ENCODE measurements at places on chromosomes 4 and X.

- DNase-seq: peak; percentile 6
Observed at GRCh38 chrX:131841496-131842437, 181.3 kb upstream of the STK26 start.

DNA sequence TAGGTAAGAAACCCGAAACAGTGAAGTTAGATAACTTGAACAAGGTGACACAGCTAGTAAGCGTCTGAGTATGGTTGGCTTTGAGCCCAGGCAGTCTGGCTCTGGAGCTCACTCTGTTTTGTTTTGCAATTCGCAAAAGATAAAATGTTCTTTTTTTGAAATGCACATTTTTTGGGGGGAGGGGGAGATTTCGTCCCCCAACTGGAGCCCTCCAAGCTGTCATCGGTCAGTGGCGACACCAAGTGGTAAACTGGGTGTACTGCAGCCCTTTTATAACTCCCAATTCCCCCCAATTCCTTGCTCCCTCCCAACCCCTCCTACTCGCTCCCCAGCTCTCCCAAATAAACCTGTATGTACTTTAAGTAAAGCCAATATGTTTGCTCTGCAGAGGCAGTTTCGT is 2.8 kb upstream of the CLCN5 start:
- DNase-seq: no peak

DNA sequence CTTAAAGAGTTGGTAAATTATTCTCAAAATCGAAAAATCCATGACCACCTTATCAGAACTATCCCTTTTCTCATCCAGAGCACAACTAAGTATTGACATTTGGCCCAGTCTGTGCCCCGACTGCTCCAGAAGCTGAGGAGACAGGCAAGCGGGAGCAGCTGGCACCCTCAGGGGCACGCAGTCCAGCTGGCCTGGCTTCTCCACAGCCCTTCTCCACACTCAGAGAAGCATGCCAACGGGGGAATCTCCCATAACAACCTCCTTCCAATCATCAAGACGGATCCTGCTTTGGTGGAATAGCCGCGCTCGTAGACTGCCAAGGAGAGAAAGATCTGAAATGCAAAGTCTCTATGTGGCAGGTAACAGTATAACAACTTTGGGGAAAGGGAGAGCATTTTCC is 85.4 kb downstream of the AFAP1 start:
- no peak for DNase-seq

GRCh38 chrX:116284400-116284799 is 113.9 kb downstream of the AGTR2 start:
- DNase-seq: no peak

DNA sequence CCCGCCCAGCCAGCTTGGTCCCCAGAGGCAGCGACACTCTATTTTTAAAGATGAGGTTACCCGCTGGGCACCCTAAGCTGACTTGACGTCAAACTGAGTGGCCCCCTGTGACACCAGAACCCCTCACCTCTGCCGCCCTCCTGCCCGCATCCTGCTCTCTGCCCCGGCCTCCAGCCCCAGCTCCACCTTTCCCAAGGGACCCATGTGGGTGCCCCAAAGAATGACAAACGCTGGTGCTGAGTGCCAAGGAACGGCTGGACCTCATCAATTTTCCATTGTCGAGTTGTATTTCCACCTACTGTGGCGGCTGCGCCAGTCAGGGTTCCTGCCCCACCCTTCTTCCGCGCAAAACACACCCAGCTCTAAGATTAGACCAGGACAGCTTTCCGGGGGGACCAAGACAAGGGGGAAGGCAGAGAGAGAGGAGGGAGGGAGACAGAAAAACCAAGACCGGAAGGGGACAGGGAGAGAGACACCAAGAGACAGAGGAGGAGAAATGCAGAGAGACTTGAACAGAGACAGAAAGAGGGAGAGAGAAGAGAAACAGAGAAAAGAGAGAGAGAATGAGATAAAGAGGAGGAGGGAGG is 2.0 kb downstream of the PRKX start:
- DNase-seq: peak; percentile 8

GRCh38 chr4:153912301-153912700 is 123.4 kb upstream of the SFRP2 start:
- no peak for DNase-seq

DNA sequence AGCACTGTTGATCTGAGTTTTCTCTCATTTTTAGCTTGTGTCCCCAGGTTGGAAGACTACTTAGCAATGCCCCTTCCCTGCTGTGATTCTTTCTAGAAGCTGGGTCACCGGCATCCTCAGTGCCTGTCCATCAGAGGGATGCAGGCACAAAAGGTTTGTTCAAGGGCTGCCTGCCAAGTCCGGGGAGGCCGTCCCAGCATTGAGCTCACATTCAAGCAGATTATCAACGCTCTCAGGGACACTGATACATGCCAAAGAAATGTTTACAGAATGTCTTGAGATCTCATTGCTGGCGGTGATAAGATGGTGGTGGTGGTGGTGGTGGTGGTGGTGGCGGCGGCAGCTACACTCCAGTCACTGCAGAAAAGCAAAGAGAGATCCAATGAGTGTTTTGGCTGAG is 79.6 kb upstream of the VCX3A start:
- no peak for DNase-seq

- no peak for DNase-seq
Observed at GRCh38 chr4:110629214-110629754, 6.4 kb upstream of the PITX2 start.

DNA sequence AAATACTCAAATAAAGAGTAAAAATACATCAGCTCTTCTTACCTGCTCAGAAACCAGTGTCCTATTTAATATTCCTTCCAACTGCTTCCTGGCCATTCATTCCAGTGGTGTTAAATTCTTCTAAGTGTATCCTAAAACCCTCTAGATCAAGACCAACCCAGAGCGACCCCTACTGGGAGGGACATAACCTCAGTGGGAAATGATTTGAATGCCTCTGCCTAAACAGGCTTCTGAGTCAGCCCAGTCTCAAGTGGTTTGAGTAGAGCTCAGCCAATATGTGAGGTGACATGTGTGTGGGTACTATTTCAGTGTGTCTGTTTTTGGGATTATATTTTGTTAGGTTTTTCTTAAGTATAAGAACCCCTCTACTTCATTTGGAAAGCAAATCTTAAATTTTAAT is 133.6 kb upstream of the ARHGEF9 start:
- DNase-seq: peak; percentile 35

GRCh38 chr4:181083757-181084361 is 1159.3 kb upstream of the TENM3 start:
- no peak for DNase-seq

DNA sequence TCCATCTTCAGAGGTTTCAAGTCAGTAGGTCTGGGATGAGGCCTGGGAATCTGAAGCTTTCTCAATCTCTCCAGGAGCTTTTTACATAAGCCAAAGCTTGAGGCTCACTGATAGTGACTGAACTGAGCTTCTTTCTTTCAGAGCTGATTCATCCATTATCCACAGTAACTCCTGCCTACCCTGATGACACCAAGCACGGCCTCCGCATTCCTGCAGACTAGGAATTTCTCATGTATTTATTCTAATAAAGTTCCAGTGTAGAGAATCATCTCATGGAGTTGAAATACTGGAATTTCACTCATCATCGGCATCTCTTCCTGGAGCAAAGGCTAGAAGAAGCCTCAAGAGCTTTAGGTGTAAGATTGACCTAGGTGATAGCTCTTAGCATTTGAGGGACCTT is 12.1 kb upstream of the DCTD start:
- DNase-seq: peak; percentile 79

DNA sequence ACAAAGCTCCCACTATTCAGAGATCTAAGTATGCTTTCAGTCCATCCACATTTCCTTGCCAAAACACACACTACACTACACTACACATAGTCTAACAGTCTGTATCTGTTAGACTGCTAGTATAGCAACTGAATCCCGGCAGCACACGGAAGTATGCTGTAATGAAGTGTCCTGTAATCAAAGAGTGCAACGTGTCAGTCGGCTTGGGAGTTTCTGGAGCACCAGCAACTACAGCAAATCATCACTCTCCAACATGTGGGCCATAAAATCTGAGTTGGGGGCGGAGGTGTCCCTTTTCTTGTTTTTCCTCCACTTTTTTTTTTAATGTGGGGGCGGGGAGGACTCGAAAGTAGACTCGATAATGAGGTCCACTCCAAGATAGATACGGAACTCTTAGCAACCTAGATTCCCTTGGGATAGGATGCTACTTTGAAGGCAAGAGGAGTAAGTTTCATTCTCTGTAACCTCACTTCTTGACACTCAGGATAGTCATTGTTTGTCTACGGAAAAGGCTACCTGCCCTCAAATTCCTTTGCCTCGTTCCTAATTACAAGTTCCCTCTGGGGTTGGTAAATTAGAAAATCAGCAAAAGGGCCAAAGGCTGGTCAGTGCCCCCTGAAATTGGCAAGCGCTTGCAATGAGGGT is 722 bp downstream of the SLC10A7 start:
- peak; percentile 28 for DNase-seq

DNA sequence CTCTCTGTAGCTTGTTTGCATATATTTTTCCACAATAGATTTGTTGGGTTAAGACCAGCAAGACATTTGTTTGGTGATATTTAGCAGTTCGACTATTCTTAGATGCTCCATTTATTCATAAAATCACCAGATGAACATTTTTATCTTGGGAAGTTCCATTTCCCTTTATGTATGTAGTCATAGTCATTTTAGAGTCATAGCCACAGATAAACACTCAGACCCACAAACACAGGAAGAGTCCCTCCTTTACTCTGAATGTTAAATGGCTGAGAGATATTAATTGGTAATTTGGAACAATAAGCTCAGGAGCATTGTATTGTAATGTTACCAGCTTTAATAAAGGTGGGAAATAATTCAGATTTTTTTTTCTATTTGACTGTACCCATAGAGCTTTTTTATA is 1608.7 kb downstream of the STIM2 start:
- DNase-seq: no peak

DNA sequence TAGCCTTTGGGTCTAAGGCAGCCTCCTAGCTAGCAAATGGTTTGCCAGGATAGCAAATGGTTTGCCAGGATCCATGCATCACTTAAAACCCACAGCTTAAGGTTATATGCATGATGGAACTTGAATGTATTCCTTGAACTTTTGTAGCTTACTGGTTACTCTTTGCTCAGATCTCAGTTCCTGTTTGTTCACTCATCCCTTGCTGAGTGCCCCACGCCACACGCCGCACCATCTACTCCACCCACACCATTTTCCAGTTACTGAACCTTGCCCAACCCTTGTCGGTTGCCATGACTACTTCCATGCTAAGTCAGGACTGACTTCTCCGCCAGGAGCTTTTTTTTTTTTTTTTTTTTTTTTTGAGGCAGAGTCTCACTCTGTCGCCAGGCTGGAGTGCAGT is 29.5 kb upstream of the XIAP start:
- DNase-seq: no peak

GRCh38 chrX:40174001-40174853 is 76.5 kb upstream of the BCOR start:
- no peak for DNase-seq

DNA sequence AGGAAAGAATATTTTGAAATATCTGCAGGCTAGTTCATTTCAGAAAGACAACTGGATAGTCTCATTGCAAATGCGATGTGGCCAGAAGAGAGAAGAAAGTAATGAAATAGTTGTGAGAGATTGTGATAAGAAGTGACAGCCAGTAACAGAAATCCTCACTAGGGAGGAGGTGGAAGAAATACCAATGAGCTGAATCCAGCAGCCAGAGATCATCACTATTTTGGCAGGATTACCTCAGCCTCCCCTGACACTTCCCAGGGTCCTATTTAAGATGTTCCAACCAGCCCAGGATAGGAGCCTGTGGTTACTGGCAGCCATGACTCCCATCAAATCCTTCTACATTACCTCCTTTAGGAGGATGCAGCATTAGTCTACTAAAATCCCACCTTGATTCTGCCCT is 76.7 kb upstream of the ARHGAP24 start:
- peak; percentile 52 for DNase-seq

Data from foreskin fibroblast (primary cell).